ENCODE measurements at places on chromosomes 1 and 21. TPM values are rescaled to one million over a fixed set of nuclear protein-coding genes. Genes with fewer than 3 reads are reported as not detected.

The BNIPL gene
- total RNA-seq: 14.8 TPM

DNA sequence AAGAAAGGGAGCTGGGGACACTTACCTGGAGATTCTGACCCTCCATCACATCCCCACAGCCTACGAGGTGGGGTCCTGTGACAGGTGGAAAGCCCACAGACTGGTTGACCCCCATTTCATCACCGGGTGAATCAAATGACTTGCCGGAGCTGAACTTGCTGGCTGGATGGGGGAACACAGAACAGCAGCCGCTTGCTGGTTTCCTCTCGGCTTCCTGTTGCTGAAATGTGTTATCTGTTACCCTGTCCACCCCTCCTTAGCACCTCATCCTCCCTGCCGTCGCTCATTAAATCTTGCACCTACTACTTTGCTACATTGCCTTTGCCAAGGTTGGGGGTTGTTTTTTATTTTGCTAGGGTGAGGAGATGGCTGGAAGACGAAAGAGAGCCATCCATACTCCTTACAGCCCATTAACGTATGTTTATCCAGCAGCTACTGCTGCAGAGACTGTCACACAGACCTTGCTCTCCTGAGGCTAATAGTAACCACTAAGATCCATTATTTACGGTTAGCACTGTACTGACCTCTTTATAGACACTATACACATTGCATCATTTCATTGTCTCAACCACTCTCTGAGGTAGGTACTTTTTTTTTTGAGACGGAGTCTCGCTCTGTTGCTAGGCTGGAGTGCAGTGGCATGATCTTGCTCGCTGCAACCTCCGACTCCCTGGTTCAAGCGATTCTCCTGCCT is 7.0 kb downstream of the PAFAH2 start:
- no peak for DNase-seq

GRCh38 chr1:1326075-1326605 is 1.5 kb downstream of the CPTP start:
- DNase-seq: no peak

The SLC2A5 gene
- total RNA-seq: 55.0 TPM

DNA sequence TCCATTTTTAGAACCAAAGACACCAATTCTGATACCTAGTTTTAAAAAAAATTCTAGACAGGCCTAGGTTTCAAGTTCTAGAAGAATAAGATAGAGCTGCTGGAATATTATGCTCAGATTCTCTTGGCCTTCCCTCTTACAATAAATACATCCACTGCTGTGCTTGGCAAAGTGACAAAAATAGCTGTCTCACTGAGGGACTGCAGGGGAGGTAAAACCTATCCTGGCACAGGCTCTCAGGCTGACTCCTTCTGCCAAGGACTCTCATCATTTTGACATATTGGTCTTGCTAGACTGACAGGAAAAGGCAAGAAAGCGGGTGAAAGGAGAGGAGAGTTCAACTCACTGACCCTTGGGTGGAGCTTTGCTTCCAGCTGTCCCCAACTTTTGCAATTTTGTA is 197.0 kb upstream of the LHX8 start:
- DNase-seq: no peak

GRCh38 chr1:3139451-3139852 is 70.4 kb downstream of the PRDM16 start:
- DNase-seq: no peak

The BARHL2 gene
- not detected for total RNA-seq

GRCh38 chr1:25169168-25169567 is 63.1 kb downstream of the SYF2 start:
- DNase-seq: no peak

DNA sequence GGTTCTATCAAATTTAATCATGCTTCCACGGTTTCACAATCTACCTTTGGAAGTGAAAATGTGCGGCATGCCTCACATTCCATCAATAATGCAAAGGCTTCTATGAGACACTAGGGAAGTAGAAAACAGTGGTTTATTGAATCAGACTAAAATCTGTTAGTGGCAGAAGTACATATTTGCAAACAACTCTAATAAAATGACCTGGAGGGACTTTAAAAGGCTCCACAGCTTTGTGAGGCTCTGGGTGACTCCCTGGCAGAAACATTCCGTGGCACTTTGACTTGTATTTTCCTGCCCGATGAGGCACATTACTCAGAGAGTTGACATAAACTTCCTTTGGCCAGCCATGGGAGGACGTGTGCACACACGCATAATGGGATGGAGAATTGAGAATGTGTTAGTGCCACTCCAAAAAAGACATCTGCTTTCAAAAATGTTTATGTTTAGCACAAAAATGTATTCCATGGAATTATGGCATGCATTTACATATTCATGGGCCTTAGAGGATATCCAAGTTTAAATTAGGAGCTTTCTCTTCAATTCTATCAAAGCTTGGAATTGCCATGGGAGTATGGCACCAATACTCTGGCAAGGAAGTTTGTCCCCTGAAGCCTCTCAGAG is 60.0 kb upstream of the SSX2IP start:
- peak; percentile 72 for DNase-seq

DNA sequence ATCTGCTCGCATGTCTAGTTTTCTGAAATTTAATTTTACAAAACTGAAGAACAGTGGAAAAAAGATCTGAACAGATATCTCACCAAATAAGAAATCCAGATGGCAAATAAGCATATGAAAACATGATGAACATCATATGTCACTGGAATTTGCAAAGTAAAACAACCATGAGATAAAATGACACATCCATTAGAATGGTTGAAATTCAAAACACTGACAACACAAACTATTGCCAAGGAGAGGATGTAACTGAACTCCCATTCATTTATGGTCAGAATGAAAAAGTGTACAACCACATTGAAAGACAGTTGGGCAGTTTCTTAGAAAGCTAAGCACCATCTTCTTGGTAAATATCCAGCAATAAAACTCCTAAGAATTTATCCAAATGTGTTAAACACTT is 312.7 kb upstream of the NCAM2 start:
- DNase-seq: no peak

The DIO1 gene
- total RNA-seq: 0.23 TPM

DNA sequence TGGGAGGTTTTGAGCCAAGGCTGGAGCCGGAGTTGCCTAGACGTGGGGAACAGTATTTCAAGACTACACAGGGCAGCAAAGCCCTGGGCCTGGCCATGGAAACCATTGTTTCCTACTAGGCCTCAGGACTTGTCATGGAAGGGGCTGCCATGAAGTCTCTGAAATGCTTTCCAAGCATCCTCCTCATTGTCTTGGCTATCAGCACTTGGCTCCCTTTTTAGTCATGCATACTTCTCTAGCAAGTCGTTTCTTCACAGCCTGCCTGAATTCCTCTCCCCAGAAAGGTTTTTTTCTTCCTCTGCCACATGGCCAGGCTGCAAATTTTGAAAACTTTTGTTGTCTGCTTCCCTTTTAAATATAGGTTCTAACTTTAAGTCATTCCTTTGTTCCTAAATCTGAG is 406.6 kb upstream of the TMPRSS15 start:
- no peak for DNase-seq

The AADACL3 gene
- total RNA-seq: not detected

GRCh38 chr1:89350298-89350697 is 13.6 kb upstream of the GBP6 start:
- DNase-seq: no peak

GRCh38 chr1:217989510-217989909 is 295.6 kb upstream of the RRP15 start:
- no peak for DNase-seq
